Stimulated activated CD8-positive, alpha-beta memory T cell treated with anti-CD3 and anti-CD28 coated beads, Interleukin-15, amount 100 ng/mL, for 4 hours (primary cell): ENCODE measurements at places on chromosomes 12 and 14.

GRCh38 chr12:32201096-32201495, 94.4 kb downstream of the BICD1 start:
- no peak for DNase-seq

GRCh38 chr14:77862154-77862786, 62.4 kb downstream of the ADCK1 start:
- peak; percentile 17 for DNase-seq

GRCh38 chr12:6018265-6018664, 73.2 kb upstream of the ANO2 start:
- no peak for DNase-seq

DNA sequence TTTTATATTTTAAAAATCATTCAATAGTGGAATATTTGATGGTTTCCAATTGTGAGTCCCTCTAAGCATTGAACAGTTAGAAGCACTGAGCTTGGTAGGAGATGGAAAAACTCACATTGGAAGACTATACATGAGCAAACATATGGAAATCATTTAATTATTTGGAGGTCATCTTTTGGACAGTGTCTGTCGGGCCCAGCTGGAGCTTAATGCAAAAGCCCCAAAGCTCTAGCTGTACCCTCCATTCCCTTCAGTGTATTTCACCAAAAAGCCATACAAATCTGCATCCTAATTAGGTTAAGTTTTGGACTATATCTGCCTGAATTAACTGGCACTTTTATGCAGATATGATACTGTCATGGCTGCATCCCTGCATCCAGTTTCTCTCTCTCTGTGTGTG, 365.7 kb downstream of the FLRT2 start:
- DNase-seq: no peak

DNA sequence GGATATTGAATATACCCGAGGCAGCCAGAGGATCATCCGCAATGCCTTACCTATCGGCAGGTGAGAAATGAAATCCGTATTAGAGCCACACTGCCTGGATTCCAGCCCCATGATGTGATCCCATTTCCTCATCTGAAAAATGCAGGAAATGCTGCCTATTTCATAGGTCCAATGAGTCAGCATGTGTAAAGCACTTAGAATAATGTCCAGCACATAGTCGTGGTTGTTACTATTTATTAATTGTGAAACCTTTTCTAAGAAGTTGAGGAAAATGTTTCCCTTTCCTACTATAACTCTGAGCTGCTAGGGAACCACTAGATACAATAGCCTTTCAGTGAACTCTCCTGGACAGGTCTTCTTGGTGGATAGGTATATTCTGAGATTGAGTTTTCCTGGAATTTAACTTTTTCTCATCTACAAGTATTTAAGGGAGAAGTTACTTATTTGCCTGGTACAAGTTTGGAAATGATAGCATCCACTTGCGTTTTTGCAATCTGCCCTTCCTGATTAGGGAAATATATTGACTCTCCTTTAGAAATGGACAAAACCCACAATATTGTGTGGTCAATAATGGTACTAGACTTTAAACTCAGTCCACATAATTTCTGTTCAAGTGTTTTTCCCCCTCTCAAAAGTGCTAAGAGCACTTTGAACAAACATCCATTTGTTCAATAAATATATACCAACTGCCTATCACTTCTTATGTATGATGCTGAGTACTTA, 12.2 kb downstream of the POLR3B start:
- DNase-seq: no peak

GRCh38 chr12:80232837-80233236, 133.5 kb downstream of the OTOGL start:
- DNase-seq: no peak

GRCh38 chr12:5439371-5439771, 7.5 kb downstream of the NTF3 start:
- no peak for DNase-seq

DNA sequence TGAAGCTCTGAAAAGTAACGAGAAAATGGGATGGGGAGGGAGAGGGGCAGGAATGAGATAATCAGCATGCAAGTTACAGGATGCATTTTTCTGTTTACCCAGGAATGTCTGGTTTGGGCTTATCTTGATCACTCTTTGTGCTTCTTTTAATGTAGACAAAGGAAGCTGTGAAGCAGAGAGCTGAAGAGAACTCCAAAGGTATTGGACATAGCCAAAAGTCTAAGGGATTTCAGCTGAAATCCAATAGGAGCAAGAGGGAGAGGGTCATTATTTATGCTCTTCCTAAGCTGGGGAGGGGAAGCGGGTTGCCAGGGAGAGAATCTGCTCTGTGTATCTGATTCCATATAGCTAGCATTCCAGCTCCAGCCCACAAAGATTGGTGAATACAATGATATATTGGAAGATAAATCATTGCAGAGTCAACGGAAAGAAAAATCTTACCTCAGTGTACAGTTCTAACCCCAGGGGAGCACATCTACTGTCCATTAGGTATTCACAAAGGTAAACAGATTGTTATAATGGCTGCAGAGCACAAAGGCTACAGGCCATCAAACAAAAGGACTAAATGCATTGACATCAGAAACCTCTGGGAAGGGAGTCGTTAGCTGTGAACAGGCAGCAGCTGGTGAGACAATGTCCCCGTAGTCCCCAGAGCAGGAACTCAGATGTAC, 61.0 kb upstream of the PELI2 start:
- no peak for DNase-seq

DNA sequence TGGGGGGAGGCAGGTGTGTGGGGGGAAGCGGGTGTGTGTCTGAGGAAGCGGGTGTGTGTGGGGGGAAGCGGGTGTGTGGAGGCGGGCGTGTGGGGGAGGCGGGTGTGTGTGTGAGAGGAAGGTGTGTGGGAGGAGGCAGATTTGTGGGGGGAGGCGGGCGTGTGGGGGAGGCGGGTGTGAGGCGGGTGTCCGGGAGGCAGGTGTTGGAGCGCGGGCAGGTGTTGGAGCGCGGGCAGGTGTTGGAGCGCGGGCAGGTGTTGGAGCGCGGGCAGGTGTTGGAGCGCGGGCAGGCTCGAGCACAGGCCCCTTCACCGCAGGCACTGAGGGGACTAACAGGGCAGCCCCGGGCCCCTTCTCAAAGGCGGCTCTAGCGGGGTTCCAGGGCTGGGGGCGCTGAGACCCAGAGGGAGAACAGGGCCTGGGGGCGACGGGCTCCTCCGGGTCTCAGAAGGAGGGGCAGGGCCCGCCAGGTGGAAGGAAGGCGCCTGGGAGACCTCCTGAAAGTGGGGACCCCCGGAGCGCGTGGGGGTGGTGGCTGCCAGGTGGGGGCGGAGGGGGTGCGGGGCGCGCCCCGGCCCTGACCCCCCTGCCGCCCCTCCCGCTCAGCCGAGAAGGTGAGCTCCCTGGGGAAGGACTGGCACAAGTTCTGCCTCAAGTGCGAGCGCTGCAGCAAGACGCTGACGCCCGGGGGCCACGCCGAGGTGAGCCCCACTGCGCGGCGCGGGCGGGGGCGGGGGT, 3.2 kb downstream of the CRIP2 start:
- DNase-seq: no peak

- no peak for DNase-seq
Measured at GRCh38 chr12:76220980-76221379, 127.2 kb downstream of the BBS10 start.

- no peak for DNase-seq
Measured at GRCh38 chr12:104785886-104786285, 172.2 kb downstream of the SLC41A2 start.

DNA sequence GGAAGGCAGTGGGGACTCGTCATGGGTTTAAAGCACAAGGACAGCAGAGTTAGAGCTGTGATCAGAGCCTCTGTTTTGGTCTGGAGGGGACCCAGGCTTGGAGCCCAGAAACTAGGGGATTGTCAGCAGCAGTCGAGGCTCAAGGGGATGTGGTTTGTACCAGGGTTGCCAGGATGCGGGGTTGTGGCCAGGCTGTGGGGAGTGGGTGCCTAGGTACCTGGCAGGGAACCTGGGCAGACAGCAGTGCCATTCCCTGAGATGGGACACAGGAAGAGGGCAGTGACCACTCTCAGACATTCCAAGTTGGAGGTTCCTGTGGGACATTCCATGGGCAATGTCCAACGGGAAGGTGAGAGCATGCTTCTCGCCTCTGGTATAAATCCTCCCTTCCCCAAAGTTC, 222.3 kb downstream of the SLC41A2 start:
- DNase-seq: no peak

GRCh38 chr12:131108177-131108955, 154.7 kb downstream of the ADGRD1 start:
- DNase-seq: no peak

- DNase-seq: no peak
Measured at GRCh38 chr14:95174184-95174792, 17.0 kb upstream of the DICER1 start.
